ENCODE measurements at places on chromosomes 1 and 21.
A peak's percentile ranks its signal among the peaks of the same experiment; 100 is the strongest.

- DNase-seq = no peak
These were observed 32.3 kb upstream of the ETS2 start for GRCh38 chr21:38773099-38774061.

- no peak for DNase-seq
These were observed 38.9 kb downstream of the FAM163A start for GRCh38 chr1:179781962-179782361.

GRCh38 chr1:200674838-200675587 is 5.3 kb upstream of the DDX59 start:
- no peak for DNase-seq

GRCh38 chr1:222919478-222919865 is 104.6 kb downstream of the DISP1 start:
- no peak for DNase-seq

- DNase-seq = no peak
These were observed 371 bp downstream of the ZMPSTE24 start for GRCh38 chr1:40258445-40258769.

GRCh38 chr1:2555634-2556276 is 416 bp upstream of the TNFRSF14 start:
- peak; percentile 51 for DNase-seq
